ENCODE measurements at places on chromosomes 5 and 9.

DNA sequence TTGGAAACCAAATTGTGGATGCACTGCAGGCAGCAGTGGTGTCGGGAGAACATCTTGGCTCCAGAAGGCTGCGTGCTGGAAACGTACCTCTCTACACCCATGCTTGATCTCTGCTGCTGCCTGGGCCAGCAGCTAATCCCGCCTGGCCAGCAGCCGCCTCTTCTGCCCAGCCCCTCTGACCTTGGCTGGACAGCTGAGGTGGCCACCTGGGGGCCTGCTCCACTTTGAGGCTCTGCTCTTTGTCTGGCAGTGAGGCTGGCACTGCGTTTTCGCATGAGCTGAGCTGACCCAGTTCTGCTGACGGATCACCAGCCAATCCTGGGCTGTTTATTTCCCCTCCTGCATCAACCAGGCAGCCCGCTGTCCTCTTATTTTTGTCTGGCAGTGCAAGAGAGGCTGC is 154.9 kb downstream of the TENT4A start:
- DNase-seq, result no peak

GRCh38 chr9:92666236-92666635 is 3.7 kb downstream of the IPPK start:
- DNase-seq, result no peak

DNA sequence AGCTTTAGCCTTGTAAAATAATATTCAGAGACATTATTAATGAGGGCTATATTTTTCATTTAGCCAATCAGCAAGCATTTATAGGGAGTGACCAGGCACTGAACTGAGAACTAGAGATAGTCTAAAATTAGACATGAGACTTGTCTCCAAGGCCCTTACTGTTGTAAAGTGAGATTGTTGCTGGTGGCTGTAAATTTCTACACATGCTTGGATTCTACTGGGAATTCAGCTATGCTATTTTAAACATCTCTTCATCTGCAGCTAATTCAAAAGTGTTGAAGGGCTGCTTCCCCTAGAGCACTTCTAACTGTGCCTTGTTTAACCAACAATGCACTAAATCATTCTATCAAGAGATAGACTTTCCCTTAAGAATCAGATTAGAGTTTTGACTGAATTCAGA is 67.4 kb downstream of the CHSY3 start:
- DNase-seq, result no peak

GRCh38 chr9:87578625-87579024 is 81.0 kb downstream of the DAPK1 start:
- no peak for DNase-seq

All from stimulated activated CD8-positive, alpha-beta memory T cell treated with anti-CD3 and anti-CD28 coated beads, Interleukin-7, amount 100 ng/mL, for 1 hour (primary cell).